ENCODE measurements at places on chromosomes 7 and 10.

GRCh38 chr7:47885309-47885986 lies 62.8 kb downstream of the PKD1L1 start:
- no peak for DNase-seq

GRCh38 chr10:119383174-119383856 lies 159.2 kb downstream of the RGS10 start:
- DNase-seq: no peak

GRCh38 chr7:28081016-28081415 lies 99.6 kb downstream of the JAZF1 start:
- no peak for DNase-seq

- DNase-seq: no peak
Observed at GRCh38 chr7:44045226-44046014, 918 bp downstream of the DBNL start.

DNA sequence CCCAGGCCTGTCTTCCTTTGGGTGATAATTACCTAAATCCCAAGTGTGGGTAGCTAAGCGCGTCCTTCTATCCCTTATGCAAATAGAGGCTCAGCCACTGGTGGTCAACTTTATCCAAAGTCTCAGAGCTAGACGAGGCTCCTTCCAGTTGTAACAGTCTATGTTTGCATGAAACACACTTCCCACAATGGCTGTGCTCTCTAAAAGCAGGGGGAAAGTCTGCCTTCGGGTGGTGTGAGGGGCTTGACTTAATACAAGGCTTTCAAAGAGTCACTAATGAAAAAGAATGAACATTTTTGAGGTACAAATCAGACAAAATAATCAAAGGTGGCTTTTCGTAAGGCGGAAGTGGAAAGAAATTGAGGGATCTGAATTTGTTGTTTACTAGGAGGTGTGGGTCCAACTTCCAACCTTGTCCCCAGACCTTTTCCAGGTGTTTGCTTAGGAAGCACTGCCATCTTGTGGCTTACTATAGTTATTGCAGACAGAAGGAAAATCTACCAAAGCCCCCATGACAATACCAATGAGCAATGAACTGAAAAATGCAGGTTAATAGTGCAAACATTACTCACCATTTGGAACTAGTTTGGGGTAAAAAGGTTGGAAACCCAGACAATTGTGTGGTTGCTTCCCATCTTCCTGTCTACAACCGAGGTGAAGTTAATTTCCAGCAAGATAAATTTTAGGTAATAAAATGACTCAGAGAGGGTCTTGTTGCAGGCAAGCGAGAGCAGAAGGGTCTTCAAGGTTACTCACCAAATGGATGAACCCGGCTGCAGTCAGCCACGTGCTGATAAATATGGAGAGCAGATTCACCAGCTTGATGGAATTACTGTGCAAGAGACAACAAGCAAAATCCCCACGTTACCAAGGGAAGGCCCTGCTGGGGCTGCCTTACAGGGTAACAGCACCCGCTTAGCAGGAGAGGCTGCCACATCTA lies 525.7 kb downstream of the KCNMA1 start:
- peak; percentile 53 for DNase-seq

- no peak for DNase-seq
Observed at GRCh38 chr7:9600974-9601373, 1167.6 kb downstream of the NXPH1 start.
